ENCODE measurements at places on chromosomes 1 and 21.

DNA sequence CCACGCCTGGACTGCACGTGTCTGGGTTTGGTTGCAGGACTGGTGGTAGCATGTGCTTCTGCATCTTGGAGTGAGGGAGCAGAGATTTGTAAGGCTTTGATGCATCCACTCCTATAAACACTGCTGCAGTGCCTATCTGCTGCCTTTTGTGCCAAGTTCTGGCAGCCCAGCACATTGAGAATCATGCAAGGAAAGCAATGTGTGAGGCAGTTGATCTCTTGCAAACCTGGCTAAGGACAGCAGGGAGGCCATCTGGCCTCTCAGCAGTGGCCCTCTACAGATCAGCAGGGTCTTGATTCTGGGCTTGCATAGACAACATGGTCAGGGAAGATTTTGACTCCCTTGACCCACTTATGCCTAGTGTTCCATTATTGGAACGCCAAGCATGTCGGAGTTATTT lies 81.2 kb upstream of the COA6 start:
- DNase-seq = no peak

- DNase-seq = no peak
Measured at GRCh38 chr1:93581917-93582850, 99.5 kb downstream of the BCAR3 start.

- no peak for DNase-seq
Measured at GRCh38 chr1:202216691-202217090, 23.1 kb downstream of the LGR6 start.

DNA sequence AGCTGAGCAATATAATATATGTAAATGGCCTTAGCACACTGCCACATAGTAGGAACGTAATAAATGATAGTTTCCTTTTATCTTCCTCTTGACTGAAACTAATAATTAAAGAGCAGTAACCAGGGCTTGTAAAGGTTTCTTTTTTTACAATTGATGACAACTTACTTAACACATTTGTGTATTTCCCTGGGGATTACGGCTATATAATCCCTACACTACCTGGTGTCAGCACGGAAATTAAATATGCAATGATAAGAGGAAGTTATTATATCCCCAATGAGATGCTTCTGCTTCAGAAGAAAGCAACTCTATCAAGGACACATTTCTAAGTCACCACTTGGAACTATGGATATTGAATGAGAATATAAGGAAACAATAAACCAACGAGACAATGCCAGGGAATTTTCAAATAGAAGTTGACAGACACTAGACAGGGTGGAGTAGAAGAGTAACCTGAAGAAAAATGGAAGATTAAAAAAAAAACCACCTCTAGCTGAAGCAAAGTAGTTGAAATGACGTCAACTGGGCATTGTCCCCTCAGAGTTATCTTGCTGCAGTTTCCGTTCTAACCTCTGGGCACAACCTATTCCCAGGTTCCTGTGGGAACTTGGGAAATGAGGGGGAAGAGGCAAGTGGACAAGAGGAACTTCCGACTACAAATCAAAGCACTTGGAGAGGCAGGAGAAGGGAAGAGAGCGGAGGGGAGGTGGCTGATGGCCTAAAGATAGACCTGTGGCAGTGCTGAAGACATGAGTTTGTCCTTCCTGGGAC lies 66.5 kb downstream of the PLPP3 start:
- DNase-seq = no peak

- no peak for DNase-seq
Measured at GRCh38 chr1:154745750-154746425, 124.2 kb downstream of the KCNN3 start.

Measured in CD4-positive, alpha-beta T cell treated with Interleukin-6 for 4 hours (primary cell).